ENCODE measurements at places on chromosomes 6 and 20.

GRCh38 chr20:1941226-1941625 is 46.0 kb downstream of the SIRPA start:
- no peak for DNase-seq

DNA sequence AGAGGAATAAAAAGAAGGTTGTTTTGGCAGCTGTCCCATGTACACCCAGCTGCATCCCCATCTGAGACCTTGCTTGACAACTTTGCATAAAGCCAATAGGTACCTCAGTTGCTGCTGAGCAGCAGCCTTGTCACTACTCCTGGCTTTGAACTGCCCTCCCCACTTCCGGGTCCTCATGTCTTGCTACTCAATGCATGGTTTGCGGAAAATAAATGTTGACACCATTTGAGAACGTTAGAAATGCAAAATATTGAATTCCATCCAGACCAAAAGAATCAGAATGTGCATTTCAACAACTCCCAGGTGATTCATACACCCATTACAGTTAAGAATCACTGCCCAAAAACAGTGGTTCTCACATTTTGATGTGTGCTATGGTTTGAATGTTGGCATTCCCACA is 32.9 kb downstream of the GPX5 start:
- no peak for DNase-seq

- no peak for DNase-seq
These were observed 20.1 kb upstream of the RCAN2 start for GRCh38 chr6:46511320-46511719.

DNA sequence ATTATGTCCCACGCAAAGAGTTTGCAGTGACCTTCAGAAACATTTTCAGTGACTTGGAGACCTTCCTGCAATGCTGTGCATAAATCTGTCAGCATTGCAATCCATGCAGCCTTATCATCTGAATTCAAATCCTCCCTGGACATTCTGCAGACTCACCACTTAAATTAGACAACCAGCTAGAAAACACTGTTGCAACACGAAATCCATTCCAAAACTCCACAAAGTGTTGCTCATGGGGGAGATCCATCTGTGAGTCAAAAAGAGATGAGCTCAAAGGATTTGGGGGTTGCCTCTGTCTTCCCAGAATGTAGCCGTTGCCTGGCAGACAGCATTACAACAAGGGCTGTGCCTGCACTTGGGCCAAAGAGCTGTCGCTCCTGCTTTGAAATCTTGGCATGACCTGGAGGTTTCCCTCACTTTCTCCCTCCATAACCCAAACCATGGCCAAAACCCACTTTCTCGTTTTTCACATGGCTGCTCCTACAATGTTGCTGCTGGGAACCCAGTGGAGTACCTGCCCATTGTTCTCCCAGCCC is 163.5 kb upstream of the CDYL start:
- no peak for DNase-seq

- DNase-seq, result no peak
These were observed 258.4 kb downstream of the CD83 start for GRCh38 chr6:14375930-14376329.

DNA sequence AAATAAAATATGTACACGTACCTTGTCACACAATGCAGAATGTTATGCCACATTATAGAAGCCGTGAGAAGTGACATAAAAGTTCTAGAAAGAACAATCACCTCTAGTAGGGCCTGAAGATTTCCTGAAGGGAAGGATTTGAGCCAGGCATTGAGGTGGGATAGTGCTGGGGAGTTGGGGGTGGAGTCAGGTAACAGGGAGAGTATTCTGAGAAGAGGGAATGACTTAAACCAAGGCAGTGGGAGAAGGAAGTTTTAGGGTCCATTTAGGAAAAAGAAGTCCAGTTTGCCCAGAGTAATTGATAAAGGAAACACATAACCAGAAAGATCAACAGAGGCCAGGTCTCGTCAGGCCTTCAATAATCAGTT is 262.8 kb downstream of the ARHGAP18 start:
- DNase-seq, result no peak

DNA sequence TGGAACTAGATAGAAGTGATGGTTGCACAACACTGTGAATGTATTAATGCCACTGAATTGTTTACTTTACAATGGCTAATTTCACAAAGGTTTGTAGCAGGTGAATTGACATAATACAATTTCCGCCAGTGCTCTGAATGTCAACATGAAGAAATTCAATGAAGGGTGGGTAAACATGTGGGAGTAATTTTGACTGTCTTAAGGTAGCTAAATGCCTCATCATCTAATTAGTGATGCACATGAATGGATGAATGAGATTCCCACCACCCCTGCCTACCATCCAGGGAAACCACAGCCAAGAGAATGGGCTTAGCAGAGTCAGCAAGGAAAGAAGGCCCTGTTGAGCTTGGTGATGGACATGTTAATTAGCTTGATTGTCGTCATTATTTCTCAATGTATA is 275.3 kb downstream of the ALDH8A1 start:
- DNase-seq, result no peak

DNA sequence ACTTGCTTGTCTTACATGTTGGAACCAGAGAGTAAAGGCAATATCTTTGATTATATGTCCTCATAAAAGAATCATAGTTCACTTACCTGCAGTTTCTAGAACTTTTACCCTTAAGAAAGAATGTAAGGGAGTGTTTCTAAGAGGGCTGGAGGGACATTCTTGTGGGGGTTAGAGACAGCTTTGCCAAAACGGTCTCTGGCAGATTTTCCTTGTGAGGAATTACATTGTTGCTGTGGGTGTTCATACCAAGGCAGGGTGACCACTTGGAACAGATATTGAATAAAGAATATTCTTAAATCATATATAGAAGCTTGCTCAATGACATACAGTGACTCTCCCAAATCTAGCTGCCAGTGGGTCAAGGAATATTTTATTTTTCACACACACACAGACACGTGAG is 517.6 kb upstream of the SOX4 start:
- DNase-seq, result no peak

- DNase-seq, result peak; percentile 86
These were observed 1.1 kb downstream of the ACTL10 start for GRCh38 chr20:33667676-33668465.

GRCh38 chr6:6407071-6407741 is 86.7 kb upstream of the F13A1 start:
- DNase-seq, result no peak

DNA sequence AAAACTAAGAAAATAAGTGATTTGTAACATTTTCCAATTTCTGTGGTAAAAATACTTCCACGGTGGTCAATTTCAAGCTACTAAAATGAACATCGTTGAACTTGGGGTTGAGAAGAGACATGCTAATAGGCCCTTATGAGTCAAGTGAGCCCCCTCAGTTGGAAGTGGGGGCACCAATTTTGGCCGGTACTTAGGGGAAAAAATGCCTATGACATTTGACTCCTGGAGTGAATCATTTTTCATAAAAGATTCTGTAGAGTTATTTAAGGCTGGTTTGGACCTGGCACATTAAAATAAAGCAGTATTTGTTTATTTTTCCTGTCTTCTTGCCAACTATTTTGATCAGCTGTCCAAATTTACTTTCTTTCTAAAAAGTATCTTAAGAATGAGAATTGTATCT is 32.4 kb upstream of the CAP2 start:
- DNase-seq, result no peak

GRCh38 chr6:98529364-98529763 is 305.0 kb upstream of the POU3F2 start:
- no peak for DNase-seq

DNA sequence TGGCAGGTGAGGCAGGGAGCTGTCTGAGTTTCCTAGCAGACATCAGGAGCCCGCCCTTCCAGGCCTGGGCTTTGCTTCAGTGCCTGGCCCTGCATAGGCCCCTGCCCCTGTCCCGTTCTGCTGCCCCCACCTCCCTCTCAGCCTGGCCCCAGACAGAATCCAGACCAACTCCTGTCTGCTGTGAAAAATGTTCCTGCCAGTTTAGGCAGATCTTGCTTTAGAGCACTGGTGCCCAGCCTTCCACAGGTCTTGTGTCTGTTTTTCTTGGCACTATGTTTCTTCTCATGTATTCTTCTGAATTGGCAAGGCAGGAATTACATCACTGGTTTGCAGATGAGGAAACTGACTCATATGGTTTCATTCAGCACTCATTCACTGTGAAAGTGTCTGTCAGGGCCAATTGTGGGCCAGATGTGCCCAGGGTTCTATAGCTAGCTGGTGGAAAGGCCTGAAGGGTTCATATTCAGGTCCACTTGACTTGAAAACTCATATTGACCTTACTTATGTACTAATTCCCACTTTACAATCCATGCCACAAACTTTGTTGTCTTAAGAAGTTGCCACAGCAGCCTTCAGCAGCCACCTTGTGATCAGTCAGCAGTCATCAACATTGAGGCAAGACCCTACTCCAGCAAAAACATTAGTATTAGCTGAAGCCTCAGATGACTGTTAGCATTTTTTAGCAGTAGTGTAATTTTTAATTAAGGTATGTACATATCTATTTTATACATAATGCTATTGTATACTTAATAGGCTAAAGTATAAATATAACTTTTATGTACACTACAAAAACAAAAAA is 40.5 kb downstream of the HLA-F start:
- peak; percentile 39 for DNase-seq

GRCh38 chr6:6405997-6406714 is 85.7 kb upstream of the F13A1 start:
- DNase-seq, result no peak

DNA sequence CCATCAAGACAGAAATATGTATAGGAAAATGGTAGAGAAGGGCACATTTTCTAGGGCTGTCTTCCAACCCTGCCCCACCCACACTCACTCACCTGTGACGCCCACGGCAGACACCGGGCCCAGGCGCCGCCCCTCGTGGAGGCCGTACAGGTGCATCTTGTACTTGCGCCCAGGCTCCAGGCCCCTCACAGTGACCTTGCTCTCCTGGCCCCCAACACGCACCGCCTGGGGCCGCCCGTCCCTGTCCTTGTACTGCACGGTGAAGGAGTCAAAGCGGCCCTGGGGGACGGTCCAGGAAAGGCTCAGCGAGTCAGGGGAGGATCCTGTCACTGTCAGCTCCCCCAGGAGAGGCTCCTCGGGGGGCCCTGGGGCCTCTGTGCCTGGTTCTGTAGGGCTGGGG is 19.8 kb downstream of the CYP21A2 start:
- no peak for DNase-seq

DNA sequence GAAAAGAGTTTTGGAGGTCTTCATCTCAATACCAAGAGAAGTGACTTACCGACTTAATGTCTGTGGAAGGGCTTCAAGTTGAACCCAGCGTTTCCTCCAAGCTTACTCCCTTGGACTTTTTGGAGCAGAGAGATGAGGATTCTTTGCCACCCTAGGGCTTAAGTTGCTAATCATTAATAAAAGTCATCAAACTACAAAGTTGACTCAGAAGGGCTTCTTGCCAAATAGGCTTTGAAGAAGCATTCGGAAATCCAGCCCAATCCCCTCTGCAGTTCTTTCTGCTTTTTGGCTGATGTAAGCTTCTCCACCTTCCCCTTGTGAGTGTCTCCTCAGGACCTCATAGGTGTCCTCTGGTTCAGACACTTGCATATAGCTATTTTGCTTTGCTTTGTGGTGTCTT is at the start of gene SLC17A3:
TSS of gene SLC17A3 (minus strand) at position 126 of the 400 bp plus-strand sequence. CDS start 5,856 bp downstream, outside the sequence.
- no peak for DNase-seq

DNA sequence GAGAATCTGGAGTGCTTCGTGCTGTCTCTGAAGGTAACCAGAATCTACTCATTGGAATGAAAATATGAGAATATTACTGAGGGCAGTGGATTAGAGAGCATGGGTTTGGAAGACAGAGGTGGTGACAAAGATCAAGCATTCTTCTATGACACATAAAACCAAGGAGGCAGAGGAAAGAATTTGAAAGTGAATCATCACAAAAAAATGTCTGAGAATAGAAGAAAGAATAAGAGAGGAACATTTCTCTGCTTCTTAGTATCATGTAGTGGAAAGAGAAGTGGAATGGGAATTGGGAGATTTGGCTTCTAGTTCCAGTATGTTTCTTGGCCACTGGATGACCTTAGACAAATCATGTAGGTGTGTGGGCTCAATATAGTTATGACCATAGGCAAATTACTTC is 474.0 kb downstream of the TFAP2B start:
- DNase-seq, result no peak

DNA sequence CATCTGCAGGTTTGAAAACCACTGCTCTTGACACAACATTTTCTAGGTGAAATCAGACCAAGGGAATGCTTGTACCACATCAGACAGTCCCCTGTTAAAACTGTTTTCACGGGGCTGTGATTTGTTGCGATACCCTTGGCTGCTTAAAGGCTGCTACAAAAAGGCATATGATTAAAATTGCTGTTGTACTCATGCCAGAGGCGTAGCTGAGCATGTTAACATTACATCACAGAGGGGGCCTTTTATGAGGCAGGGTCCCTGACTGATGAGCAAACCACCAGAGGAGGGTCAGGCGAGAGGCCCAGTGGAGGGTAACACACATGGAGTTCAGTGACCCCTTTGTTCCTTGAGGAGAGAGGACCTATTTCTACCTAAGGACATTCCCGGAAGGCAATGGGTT is 70.4 kb upstream of the CDYL start:
- no peak for DNase-seq

GRCh38 chr6:25579902-25580495 is 72.0 kb upstream of the SCGN start:
- no peak for DNase-seq

GRCh38 chr6:9085709-9086070 is 650.3 kb upstream of the SLC35B3 start:
- DNase-seq, result no peak

- no peak for DNase-seq
These were observed 18.6 kb upstream of the POLR1H start for GRCh38 chr6:30042476-30042875.

GRCh38 chr6:166820483-166820882 is 135.9 kb downstream of the RNASET2 start:
- no peak for DNase-seq

DNA sequence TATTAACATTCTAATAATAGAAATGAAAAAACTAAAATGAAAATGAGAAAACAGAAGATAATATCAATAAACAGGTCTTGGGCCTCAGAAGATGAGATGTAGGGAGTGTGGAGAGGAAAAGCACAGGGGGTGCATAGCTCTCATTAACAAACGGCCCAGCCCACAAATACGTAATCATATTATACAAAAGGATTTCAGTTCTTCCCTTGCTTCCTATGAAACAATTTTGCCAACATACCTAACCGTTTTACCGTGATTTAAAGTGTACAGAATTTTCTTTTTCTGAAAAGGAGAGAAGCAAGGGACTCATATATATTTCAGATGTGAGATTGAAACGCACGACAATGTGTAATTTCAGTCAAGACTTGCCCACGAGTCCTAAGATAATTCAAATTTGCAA is 136.0 kb downstream of the HFE start:
- no peak for DNase-seq

- no peak for DNase-seq
These were observed 88.8 kb upstream of the HS3ST5 start for GRCh38 chr6:114431641-114432040.

Data from stimulated activated CD4-positive, alpha-beta T cell treated with anti-CD3 and anti-CD28 coated beads, Interleukin-15, amount 100 ng/mL, for 24 hours (primary cell).